ENCODE measurements at places on chromosomes 3 and 15. TPM values are rescaled to one million over a fixed set of nuclear protein-coding genes. Genes with fewer than 3 reads are reported as not detected.

DYNLT2B gene
- polyA plus RNA-seq, result 15.5 TPM

POPDC2 gene
- polyA plus RNA-seq, result 12.2 TPM

PIF1 gene
- polyA plus RNA-seq, result 7.2 TPM

ALDH1A2 gene
- 13.7 TPM for polyA plus RNA-seq

SEMA5B gene
- polyA plus RNA-seq, result 5.4 TPM

GNAT1 gene
- not detected for polyA plus RNA-seq
